Fibroblast of villous mesenchyme (primary cell): ENCODE measurements at places on chromosomes 1 and 21.
A peak's percentile ranks its signal among the peaks of the same experiment; 100 is the strongest.

- DNase-seq, result no peak
Measured at GRCh38 chr1:94121411-94121821, 468 bp upstream of the ABCA4 start.

GRCh38 chr21:15052459-15052763 lies 12.4 kb downstream of the NRIP1 start:
- DNase-seq, result no peak

GRCh38 chr21:35128536-35128935 lies 79.4 kb upstream of the RUNX1 start:
- no peak for DNase-seq

GRCh38 chr1:10122926-10123325 lies 87.4 kb upstream of the KIF1B start:
- DNase-seq, result peak; percentile 78

- no peak for DNase-seq
Measured at GRCh38 chr1:8878448-8878697, at the start of gene ENO1. ENO1 (minus strand) TSS chr1:8878686; CDS start chr1:8874908, 3,778 bp downstream.
